Stromal cell of bone marrow (primary cell): ENCODE measurements at places on chromosomes 2 and 18.

DNA sequence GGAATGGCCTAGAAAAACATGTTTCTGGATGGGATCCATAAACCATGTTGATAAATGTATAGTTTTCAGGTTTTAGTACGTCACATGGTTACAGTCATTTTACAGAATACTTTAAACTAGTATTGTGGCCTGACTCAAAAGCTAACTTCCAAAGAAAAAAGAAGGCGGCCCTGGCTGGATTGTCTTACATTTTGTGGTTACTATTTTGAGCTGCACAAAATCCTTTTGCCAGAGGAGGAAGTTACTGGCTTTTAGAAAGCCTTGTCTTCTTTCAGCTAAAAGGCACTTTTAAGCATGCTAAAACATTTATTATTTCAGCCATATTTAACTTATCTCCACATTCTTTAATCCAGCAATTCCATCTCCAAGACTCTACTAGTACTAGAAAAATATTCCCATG, 227.9 kb downstream of the CDH2 start:
- DNase-seq, result peak; percentile 43

DNA sequence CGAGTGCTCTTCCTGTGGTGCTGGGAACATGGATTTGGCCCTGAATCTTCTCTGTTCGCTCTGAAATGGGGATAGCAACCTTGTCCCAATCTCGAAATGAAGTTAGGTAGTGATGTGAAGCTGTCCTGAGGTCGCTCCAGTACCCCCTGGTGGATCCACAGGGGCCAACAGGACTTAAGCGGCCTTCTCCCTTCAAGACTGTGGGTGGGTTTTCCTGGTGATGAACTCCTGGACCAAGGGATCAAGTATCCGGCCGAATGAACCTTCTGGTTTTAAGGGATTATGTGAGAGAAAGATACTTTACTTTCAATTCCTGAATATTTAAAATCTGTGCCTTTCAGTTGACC, 156.5 kb downstream of the NAPG start:
- DNase-seq, result no peak

DNA sequence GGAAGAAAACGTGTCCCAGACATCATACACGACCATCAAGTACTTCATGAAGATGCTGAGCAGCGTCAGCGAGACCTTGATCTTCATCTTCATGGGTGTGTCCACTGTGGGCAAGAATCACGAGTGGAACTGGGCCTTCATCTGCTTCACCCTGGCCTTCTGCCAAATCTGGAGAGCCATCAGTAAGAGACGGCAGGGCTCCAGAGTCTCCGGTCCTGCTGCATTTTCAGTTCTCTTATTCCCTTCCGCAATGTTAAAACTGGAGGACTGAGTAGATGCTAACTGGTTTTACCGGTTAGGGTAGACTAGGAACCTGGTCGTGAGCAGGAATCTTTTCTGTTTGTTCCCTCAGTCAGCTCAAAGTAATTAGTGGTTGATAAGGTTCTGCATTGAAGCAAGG, 32.3 kb downstream of the SLC9A4 start:
- no peak for DNase-seq

DNA sequence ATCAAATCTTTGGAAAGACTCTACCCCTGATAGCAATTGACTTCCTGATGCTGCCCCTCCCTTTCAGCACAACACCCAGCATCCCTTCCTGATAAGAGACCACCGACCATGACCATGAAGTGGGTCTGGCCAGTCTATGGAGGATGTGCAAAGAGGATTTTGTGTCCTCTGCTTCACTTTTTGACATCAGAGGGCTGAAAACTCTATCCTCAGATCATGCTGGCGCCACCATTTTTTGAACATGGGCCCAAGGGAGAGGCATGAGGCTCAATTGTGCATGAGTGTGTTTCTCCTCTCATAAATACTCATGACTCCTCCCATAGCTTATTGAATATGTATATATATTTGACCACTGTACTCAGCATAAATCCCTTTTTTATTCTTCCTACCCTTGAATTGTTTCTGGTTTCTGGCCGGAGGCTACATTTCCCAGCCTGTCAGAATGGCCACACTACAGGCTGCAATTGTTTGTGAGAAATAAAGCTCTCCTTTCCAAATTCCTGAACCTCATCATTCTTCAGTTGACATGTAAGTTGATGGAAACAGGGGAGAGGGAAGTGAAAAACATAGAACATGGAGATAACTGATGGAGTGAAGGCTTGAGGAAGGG, 314.1 kb downstream of the MYCN start:
- no peak for DNase-seq

DNA sequence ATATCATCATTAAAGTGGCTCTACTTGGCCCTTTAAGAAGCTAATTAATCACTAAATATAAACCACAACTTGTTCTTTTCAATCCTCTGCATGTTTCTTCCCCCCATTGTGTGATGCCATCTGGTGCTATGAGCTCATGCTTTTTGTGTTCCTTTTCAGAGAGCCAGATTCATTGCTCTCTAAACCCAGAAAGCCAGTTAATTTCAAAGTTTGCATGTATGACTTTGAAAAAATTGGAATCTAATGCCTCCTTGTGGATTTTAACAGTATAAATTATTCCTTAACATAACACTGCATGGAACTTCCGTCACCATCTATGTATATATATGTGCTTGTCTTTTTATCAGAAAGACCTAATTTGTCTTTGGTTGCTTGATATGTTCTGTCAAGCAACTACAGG, 31.1 kb downstream of the TMEM178A start:
- DNase-seq, result peak; percentile 39

DNA sequence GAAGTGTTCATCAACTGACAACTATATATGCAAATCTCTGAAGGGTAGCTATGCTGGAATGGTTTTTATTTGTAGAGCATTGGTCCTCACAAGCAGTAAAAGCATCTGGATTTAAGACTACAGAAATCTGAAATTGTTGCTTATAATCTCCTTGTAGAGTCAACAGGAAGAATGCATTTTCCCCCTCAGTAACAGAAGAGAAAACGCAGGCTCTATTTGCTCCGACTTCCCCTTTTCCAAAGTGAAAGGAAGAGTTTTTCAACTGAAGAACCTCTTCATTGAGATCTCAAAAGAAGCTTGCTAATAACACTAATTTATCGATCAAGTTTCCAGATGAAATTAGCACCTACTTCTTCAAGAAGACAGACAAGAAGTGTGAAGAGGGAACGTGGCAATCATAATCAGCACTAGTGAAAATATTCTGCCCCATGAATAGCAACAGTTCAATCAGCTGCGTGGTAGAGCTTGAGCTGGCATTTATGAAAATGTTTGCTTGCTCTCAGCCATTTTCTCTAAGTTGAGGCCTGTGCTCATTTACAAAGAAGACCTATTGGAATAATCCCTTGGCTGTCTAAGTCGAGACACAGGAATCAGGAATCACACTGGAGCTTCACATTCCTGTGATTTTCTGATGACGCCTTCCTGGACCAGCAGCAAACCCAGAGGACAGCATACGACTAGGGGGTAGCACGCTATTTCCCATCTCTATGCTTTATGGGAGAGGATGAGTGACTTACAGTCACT, 43.7 kb downstream of the TGIF1 start:
- no peak for DNase-seq

GRCh38 chr2:235043762-235044500, 92.1 kb downstream of the SH3BP4 start:
- no peak for DNase-seq

- DNase-seq, result no peak
These were observed 138.3 kb upstream of the STON1 start for GRCh38 chr2:48391616-48392015.

DNA sequence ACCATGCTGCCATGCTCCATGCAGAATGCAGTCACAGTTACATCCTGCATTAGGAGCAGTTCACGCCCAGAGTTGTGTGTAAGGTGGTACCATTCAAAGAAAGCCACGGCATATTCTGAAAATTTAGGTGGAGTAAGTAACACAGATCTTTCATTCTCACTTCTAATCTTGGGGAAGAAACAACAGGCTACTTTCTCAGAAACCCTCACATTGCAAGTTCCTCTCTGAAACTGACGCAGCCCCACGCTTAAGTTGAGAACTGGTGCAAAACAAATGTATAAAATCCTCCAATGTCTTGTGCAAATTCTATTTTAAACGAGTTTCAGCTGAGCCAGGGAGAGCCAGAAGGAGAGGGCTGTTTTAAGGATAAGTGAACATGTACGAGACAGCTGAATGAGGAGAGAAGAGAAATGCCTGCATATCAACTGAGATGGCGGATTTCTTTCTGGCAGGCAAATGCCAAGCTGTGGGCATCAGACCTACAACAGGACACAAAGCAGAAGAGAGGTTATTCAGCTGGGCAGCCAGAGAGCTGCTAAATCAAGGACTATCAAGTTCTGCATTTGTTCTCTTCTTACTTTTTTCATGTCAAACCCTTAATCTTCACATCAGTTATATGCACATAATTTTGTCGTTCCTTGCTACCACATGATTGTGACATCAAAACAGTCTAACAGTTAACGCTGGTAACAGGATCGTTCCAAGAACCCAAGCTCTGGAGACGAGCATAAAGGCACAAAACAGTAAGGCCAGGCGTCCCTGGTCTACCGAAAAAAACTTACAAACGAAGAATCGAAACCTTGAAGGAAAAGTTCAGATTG, 6.4 kb downstream of the ARL4C start:
- DNase-seq, result no peak

DNA sequence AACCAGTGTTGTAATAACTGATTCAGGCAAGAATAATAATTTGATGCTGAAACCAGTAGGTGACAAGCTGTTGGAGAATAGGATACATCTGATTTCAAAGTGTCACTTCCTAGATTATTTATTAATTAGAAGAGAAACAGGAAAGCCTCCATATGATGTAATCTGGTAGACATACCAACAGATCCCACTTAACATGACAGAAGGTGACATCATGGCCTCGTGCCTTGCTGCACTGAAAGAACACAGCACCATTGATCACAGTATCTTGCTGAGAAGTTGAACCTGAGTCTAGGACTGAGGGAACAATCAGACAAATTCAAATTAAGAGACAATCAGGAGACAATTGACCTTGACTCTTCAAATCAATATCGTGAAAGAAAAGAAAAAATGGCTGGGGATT, 131.6 kb upstream of the DLGAP1 start:
- no peak for DNase-seq

DNA sequence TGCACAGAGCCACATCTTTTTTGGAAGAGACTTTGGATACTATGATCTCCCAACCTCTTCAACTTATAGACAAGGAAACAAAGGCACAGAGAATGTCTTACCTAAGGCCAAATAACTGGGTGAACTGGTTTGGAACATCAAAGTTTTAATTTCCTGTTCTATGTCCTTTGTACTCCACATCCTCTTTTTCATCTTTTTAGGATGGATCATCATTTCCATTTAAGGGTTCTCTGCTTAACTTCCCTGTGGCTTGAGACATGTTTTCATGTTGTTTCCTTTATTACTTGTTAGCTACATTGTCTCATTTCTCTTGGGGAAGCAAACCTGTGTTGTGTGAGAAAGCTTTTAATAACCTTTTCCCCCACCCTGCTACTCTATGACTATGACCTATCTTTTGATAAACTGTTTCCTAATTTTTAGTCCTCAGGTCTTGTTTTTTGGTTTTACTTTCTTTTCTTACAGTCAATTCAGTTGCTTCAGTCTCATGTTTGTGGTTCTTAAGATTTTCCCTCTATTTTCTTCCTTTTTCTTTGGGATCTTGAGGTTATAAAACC, 22.5 kb upstream of the RMND5A start:
- no peak for DNase-seq

DNA sequence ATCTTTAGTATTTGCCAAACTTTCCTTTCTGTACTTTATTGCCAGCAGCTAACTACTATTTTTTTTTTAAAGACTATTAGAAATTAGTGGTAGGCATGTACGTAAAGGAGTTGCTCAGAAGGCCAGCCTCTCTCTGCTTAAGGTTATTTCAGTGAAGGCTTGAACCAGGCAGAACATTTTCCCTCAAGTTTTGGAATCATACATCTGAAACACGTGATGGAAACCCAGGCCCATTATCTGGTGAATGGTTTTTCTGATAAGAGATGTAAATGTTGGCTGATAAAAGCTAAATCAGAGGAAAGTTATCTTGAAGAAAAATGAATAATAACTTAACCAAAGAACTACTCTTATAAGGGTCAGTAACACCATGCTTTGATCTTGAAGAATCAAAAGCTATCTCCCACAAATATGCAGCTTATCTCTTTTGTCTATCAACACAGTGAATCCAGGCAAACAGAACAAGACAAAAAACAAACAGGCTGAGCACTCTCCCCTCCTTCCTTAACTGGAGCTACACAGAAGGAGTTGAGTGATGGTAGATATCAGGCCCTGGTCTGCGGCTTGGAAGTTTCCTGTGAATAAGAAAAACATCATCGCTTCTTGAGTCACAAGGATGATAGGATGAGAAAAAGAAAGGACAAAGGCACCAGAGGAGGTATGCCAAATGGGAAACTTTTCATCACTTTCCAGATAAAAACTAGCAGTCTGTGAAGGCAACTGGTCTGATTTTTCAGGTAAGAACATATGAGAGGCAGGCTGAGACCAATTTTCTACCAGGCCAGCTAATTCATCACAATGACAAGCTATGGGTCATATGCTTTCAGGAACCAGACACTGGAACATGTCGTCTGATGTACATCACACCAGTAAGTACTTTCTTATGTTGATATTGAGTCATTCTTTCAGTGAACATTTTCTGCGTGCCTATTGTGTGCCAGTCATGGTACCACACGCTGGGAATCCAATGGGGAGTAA, 88.4 kb upstream of the STK17B start:
- no peak for DNase-seq

DNA sequence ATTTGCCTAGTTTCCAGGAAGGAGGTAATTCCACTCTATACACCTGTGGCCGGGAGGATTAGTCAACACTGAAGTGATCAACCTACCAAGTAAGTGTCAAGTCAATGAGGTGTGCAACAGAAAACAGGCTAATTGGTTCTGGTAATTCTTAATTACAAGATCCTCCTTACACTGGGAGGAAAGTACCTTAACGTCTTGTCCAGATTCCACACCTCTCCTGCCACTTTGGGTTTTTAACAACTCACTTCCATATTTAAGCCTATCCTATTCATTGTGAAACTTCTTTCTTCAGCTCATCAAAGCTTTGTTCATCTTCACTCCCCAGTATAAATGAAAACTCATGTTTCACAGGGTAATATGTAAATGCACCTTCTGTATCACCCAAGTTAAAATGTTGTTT, 22.0 kb upstream of the MAP4K4 start:
- DNase-seq, result no peak

DNA sequence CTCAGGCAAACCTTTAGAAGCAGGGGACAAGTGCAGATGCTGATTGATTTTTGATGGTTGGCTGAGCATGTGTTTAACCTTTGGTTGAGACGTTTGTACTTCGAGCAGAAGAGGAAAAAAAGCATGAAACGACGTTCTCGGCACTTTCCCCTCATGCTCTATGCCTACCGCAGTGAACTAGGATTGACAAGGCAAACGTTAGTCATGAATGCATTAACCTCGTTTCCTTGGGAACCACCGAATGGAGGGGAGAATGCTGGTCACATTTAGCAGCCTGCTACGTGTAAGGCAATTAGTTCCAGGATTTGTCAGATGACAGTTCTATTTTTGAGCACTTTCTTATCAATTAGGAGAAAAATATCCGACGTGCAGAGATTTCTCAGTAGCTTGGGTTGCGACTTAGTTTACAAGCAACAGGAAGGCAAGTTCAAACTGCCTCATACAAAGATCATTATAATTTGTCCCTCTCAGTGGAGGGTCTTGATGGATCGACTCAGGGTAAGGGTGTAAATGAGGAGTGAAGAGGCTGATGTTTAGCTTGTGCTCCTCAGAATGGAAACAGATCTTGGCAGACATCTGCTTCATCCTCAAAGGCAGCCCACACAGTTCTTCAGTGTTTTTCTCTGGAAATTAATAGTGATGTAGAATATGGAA, 47.4 kb upstream of the GPR45 start:
- DNase-seq, result no peak

- no peak for DNase-seq
These were observed 13.0 kb downstream of the SH3BP4 start for GRCh38 chr2:234964631-234965461.
